Suppressor macrophage (primary cell): ENCODE measurements at places on chromosomes 13 and 19.

DNA sequence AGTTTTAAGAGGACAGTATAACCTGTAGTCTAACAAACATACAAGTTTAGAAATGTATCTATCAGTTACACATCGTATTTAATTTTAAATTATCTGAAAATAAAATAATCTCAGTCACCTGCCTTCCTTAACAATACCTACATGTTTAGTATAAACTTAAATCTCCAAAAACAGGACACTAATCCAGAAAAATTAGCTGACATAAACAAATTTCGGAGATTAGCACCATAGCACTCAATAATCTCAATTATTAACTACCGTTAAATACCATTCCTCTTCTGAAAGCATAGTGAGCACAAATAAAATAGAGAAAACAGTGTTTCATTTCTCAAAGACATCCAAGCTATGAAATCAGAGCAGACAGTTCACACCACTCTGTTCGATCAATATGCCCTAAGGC is 13.2 kb downstream of the MED4 start:
- no peak for DNase-seq

GRCh38 chr13:26618726-26619125 is 61.2 kb downstream of the WASF3 start:
- DNase-seq: no peak

DNA sequence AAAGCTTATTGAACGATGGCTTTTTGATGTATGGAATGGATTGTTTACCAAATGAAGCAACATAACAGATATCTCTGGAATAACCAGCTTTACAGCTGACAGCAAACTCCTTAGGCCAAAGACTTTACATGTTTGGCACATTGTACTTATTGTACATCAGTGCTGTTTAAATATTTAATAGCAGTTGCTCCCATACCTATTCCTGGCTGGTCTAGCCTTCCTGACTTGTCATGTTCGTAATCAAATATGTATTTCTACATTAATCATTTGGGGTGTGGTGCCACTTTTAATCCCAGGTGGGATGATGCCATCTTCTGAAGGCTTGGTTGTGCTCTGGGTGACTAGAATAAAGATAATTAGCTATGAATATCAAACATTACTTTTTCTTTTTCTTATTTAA is 67.4 kb upstream of the FRY start:
- DNase-seq: no peak

DNA sequence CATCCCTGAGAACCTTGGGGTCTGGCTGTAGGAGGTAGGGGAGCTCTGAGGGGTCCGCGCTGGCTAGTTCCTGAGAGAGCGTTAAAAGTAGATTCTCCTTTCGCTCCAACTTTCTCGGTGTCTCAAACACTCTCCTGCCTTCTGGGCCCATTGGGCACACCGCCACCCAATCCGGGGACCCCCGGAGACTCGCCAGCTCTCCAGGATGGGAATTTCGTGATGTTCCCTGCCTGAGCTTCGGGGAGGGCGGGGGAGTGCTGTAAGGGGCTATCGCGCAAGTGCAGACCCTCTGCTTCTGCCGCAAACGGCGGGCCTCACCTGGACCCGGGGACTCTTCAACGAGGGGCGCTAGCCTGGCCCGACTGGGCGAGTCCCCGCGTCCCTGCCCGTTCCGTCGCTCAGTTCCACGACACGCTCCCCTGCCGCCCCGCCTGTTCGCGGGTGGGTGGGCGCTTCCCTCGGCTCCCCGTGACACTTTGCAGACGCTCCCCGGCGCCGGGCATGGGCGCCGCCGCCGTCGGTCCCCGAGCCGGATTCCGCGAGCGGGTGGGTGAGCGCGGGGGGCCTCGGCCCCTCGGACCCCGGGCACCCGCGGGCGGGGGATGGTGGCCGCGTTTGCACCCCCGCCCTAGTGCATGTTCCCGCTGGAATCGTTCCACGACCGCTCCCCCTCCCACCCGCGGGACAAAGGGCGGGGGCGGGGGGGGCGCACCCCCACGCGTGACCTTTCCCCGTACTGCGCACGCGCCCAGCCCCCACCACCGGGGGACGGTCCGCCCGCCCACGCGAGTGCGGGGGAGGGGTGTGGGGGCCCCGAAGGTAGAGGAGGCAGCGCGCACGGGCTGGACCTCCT is at the start of gene CCDC106:
Gene CCDC106 (plus strand): TSS at position 481 of the 853 bp plus-strand sequence. CDS start 835 bp downstream, outside the sequence.
- peak; percentile 56 for DNase-seq

GRCh38 chr19:40393894-40394815 is 4.2 kb upstream of the HIPK4 start:
- no peak for DNase-seq

DNA sequence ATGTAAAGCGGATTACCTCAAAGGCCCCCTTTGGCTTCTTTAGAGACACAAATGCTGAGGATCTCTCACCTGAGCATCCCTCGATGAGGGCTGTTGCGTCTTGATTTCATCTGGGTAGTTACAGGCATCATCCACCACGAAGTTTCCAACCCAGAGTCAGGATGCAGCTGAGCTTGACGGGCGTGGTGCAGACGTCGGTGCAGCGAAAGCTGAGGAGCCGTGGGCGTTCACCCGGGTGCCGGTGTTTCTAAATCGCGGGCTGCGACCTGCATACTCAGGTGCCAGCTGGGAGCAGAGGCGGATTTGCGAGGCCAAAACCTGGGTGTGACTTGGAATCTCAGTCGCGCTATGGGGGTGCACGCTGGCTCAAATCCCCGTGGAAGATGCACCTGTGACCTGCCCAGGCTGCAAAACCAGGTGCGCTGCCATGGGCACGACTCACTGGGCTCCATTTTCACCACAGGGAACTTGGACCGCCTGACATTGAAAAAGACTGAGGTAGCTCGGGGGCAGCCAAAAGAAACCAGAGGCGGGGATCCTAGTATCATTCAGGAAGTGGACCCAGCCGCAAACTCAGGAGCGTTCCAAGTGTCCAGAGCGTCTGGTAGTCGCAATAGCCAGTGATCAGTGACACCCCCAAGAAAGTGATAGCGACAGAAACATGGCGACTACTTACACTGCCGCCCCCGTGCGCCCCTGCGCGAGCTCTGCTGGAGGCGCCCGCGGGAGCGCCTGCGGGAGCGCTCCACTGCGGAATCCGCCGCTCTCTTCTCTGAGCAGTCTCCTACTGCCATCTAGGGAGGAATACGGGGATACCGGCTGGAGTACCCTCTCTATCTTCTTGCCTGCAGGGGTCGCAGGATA is 36.4 kb upstream of the IGFL4 start:
- peak; percentile 82 for DNase-seq

DNA sequence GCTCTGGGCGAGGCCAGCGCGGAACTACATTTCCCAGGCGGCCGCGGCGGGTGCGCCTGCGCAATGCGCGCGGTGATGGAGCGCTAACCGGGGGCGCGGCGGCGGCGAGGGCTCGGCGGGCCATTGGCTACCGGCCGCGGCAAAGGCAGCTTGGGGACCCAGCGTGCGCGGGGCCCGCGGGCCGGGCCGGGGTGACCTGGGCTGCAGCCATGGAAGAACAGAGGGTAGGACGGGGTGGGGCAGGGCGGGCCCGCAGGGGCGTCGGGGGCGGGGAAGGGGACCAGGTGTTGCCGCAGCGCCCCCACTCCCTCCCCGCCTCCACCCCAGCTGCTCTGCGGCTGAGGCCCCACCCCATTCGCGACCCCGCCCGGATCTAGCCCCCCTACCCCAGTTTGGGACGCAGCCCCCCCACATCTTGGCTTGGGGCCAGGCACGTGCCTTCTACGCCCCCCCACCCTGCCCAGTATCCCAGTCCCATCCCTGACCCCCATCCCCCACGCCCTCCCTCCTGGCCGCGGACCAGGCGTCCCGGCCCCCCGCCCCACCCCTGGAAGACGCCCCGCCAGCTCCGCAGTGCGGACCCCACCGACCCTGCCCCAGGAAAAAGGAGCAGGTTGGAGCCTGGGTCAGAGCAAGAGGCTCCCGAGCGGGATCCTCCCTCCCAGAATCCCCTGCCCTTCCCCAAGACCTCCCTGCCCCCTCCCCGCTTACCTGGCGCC is at the start of gene FSD1:
Gene FSD1 (plus strand): TSS at position 61 of the 719 bp plus-strand sequence. CDS start 149 bp downstream, at position 210.
- DNase-seq: peak; percentile 64

GRCh38 chr13:108795841-108796240 is 166.4 kb downstream of the MYO16 start:
- DNase-seq: no peak

GRCh38 chr13:75395066-75395465 is 86.9 kb downstream of the TBC1D4 start:
- peak; percentile 73 for DNase-seq
